ENCODE measurements at places on chromosomes 1 and 21. TPM values are rescaled to one million over a fixed set of nuclear protein-coding genes. Genes with fewer than 3 reads are reported as not detected.

The S100B gene
- not detected for total RNA-seq

GRCh38 chr1:47680815-47681475, 243.1 kb downstream of the FOXD2 start:
- no peak overlapping the region for H3K27ac ChIP-seq
- no peak overlapping the region for H3K4me3 ChIP-seq
- H3K36me3 ChIP-seq = no peaks in the 10 kb centered on the region
- no peaks in the 10 kb centered on the region for H3K27me3 ChIP-seq
- DNase-seq = no peak

GRCh38 chr1:218476385-218476784, 131.2 kb downstream of the TGFB2 start:
- no peaks in the 10 kb centered on the region for H3K27me3 ChIP-seq
- H3K4me1 ChIP-seq = no peaks in the 10 kb centered on the region
- DNase-seq = no peak
- no peak overlapping the region for H3K27ac ChIP-seq
- no peaks in the 10 kb centered on the region for H3K36me3 ChIP-seq
- no peak overlapping the region for H3K4me3 ChIP-seq

- no peak overlapping the region for H3K27ac ChIP-seq
- H3K36me3 ChIP-seq = no peaks in the 10 kb centered on the region
- peak; percentile 58 for DNase-seq
- peaks cover 34% of the 10 kb centered on the region for H3K27me3 ChIP-seq
- peaks cover 6% of the 10 kb centered on the region for H3K4me1 ChIP-seq
Measured at GRCh38 chr1:236608930-236609726, 4.8 kb upstream of the HEATR1 start.

The PLEKHA6 gene
- 0.07 TPM for total RNA-seq

DNA sequence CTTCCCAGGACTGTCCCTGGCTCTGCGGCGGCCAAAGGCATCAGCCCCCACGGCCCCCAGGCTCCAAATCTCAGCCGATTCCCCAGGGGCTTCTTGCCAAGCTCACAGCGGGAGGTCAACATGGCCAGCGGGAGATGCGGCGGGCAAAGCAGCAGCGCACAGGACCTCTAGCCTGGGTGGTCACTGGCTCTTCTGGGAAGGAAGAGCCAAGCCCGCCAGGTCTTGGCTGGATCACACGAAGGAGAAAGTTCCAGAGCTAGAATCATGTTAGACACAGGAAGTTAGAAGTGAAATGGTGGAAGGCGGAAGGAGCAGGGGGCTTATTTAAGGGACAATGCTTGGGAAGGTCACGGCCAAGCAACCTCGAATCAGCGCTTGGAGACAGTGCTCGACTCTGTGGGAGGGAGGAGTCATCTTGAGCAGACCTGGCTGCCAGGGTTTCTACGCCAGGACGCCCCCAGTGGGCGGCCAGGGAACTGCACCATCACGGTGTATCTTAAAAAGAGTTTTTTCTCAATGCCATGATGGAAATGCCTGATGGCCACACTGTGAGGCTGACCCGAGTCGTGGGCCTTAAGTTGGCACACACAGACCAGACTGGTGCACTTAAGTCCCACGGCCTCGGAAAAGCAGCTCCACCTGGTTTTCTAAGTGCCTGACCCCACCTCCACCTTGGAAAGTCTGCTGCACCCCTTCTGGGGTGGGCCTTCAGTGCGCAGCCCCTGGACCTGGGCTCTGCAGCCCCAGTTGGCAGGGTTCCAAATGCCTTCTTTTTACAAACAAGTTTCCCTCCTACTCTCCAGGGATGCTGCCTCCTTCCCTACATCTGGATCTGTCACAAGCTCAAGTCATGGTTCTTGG, 29.3 kb downstream of the SLC66A1 start:
- H3K27ac ChIP-seq = no peak overlapping the region
- peaks cover 36% of the 10 kb centered on the region for H3K36me3 ChIP-seq
- no peak overlapping the region for H3K4me3 ChIP-seq
- H3K27me3 ChIP-seq = no peaks in the 10 kb centered on the region
- peaks cover 12% of the 10 kb centered on the region for H3K4me1 ChIP-seq

DNA sequence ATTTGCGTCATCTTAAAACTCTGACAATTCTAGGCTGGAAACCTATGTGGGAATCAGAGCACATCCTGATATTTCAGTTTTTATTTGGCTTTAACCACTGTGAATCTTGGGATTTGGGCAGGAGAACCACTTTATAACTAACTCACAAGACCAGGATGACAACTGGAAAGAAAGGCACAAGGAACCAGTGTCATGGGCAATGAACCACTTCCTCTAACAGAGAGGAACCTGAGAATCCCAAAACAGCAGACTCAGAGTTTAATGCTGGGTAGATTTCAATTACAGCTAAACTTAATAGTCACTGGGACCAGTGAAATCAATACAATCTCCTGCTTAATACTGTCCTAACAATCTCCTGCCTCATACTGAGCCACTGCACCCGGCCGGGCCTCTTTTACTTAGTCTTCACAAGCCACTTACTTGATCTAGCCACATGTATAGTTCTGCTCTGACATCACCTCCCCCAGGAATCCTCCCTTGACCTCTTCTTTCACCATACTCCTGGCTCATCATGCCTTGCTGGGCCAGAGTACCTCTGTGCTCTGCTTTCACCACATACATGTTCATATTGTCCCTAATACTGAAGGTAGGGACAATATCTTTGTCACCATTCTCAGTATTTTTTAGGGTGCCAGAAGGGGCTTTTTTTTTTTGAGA, 20.2 kb upstream of the SLFNL1 start:
- no peak overlapping the region for H3K27ac ChIP-seq
- no peak for DNase-seq
- H3K27me3 ChIP-seq = no peaks in the 10 kb centered on the region
- peaks cover 8% of the 10 kb centered on the region for H3K4me1 ChIP-seq
- H3K4me3 ChIP-seq = no peak overlapping the region

The TTC22 gene
- total RNA-seq = 1.6 TPM

DNA sequence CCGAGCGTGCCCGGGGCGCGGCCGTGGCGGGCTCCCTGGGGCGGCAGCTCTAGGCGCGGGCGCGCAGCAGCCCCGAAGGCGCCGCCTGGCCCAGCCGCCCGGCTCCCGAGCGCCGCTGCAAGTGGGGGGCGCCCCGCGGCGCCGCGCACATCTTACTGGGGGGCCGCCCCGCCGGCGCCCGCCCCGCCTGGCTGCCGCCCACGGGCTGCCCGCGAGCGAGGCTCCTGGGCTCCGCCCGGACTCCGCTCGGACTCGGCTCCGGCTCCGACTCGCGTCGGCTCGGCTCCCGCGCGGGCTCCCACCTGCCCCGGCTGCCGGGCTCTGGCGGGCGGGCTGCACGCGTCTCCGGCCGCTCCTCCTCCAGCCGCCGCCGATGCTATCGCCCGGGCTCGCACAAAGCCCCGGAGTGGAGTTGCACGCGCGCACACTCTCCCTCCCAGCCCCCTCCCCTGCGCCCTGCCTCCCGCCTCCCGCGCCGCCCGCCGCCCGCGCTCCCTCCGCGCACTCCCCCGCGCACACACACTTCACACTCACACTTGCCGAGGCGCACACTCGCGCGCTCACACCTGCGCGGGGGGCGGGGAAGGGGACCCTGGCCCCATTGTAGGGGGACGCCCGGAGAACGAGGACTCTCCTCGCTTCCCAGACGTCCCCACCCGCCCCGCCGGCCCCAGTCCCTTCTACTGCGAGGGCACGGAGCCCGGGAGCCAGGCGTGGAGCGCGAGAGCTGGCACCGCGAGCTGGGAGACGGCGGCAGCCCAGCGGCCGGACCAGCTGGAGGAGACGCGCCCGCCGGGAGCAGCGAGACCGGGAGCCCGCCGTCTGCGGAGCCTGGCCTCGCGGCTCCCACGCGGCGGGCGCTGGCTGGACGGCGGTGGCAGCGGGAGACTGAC, at the start of gene GRIK3:
TSS of gene GRIK3 (minus strand) at position 395 of the 893 bp plus-strand sequence. CDS start 407 bp downstream, outside the sequence.
- no peaks in the 10 kb centered on the region for H3K36me3 ChIP-seq
- DNase-seq = no peak
- H3K4me1 ChIP-seq = no peaks in the 10 kb centered on the region
- no peak within 1 kb of the TSS for H3K4me3 ChIP-seq
- peaks cover 59% of the 10 kb centered on the region for H3K27me3 ChIP-seq

Measured in activated CD4-positive, alpha-beta T cell treated with anti-CD3 and anti-CD28 coated beads, Interleukin-2, amount 10 ng/mL, durations not matched to agents 24 days and 14 days (primary cell).